AML-193 (cell line): ENCODE measurements at places on chromosomes 5 and 9.

GRCh38 chr5:157216391-157217142 lies 35.9 kb downstream of the ITK start:
- no peak for DNase-seq

- no peak for DNase-seq
These were observed 12.0 kb upstream of the HDHD3 start for GRCh38 chr9:113388833-113389232.

- no peak for DNase-seq
These were observed 7.4 kb upstream of the TERT start for GRCh38 chr5:1302258-1302657.

GRCh38 chr5:148998174-148998797 lies 64.6 kb downstream of the SH3TC2 start:
- DNase-seq, result peak; percentile 64

DNA sequence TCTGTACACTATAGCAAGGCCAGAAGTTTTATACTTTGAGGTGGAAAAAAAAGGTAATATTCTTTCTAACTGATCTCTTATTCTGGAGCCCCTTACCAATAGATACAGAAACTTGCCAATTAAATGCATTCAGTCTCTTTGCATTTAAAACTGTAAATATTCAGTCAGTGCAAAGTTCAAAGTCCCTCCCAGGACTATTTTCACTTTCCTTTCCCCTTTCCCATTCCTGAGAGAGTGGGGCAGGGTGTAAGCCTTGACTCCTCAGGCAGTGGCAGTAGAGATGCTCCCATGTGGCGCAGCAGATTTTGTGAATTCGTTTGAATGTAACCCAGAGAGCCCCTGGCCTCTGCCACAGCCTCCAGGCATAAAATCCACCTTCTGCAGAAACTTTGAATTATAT lies 29.9 kb downstream of the CETN3 start:
- DNase-seq, result no peak

- DNase-seq, result no peak
These were observed 13.9 kb downstream of the SLC36A1 start for GRCh38 chr5:151461312-151461711.

DNA sequence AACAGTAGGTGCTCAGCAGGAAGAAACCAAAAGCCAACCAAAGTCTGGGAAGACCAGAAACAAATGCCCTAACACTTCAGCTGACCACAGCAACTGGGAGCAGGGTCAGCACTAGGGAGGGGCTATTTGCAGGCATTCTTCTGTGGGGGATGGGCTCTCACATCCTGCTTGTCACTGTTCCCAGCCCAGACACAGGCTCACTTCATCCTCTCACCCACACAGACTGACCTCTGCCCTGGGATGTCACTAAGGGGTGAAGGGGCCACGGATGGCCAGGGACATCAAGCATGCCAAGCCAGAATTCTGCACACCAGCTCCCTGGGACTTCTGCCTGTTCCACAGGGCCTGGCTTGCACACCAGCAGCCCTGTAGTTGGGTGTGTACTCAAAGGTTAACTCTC lies 28.7 kb downstream of the GFRA3 start:
- no peak for DNase-seq

- no peak for DNase-seq
These were observed 108.4 kb upstream of the NREP start for GRCh38 chr5:111865356-111865755.

GRCh38 chr5:147613359-147613758 lies 103.5 kb upstream of the DPYSL3 start:
- no peak for DNase-seq

DNA sequence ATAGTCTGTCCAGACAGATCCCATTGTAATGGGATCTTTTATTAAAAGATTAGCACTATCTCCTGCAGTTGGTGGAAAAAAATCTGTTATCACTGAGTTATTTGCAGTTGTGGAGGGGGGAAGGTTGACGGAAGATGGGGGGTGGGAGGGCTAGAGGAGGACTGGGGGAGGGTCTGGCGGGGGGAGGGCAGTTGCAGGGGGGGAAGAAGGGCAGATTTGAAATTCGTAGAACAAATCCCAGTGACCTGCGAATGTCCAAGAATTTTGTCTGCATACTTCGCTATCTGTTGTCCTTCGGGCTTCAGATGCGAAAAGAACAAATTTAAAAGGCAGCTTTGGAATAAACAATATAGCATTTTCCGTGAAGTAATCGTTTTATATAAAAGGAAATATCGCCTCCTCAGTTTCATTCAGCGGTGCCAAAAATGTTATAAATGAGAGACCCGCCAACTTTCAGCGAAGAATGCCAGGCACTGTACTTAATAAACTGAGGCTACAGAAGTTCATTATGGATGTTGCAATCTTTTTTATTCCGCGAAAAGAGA lies 1.3 kb upstream of the FST start:
- no peak for DNase-seq

GRCh38 chr5:160030631-160031377 lies 21.9 kb downstream of the TTC1 start:
- DNase-seq, result no peak

- DNase-seq, result peak; percentile 9
These were observed 143.0 kb upstream of the ADRA1B start for GRCh38 chr5:159773062-159773924.

DNA sequence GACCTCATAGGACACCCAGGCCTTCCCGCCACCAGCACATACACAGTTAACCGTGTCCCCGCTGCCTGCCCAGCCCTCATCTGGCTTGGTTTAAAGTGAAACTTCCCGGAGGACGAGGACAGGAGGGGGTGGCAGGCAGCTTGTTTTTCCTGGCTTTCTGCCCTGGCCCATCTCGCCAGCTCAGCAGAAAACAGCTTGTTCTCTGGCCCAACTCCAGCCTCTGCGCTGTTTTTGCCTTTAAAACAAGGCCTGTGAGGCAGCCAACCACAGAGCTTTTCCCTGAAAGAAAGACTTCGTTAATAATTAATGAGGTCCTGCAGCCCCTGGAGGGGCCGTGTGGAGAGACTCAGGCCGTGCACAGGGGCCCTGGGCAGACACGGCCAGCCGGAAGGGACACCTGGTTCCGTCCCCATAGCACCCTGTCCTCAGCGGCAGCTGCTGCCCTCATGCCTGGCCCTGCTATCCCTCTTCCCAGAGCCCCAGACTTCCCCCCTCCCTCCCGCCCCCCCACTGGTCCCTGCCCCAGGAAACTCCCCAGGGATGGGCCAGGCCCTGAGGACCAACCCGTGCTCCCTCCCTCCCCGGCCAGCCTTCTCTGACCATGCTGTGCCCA lies 108.7 kb downstream of the RXRA start:
- DNase-seq, result no peak

DNA sequence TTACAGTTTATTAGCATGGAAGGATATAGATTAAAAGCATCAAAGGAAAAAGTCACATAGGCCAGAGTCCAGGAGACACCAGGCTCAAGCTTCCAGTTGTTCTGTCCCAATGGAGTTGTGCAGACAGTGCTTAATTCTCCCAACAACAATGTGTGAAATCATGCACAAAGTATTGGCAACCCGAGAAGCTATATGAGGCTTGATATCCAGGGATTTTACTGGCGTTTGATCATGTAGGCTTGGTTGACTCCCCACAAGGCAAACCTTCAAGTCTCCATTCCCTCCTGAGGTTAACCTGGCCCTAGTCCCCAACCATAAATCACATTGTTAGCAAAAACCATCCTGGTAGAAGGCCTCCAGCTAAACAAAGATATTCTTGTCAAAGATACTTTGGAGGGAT lies 141.5 kb downstream of the ADAMTS19 start:
- no peak for DNase-seq
